ENCODE measurements at places on chromosomes 3 and 15.

DNA sequence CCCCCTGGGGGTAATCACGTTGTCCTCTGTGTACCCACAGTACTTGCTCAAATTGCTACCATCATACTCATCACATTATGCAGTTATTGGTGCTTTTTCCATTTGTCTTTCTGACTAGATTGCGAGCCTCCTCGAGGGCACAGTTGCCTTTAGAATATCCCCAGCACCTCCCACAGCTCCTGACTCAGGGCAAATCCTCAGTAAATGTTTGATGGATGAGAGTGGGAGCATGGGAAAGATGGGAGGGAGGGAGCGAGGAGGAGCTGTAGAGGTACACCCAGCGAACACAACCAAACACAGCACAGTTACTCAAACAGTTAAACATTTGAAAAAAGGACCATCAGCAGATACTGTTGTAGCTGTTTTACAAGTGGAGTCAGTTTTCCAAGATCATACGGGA is 27.9 kb downstream of the SIDT1 start:
- H3K36me3 ChIP-seq, result no peaks in the 10 kb centered on the region
- H3K4me1 ChIP-seq, result no peaks in the 10 kb centered on the region
- H3K27ac ChIP-seq, result no peak overlapping the region
- H3K4me3 ChIP-seq, result no peak overlapping the region
- DNase-seq, result no peak

DNA sequence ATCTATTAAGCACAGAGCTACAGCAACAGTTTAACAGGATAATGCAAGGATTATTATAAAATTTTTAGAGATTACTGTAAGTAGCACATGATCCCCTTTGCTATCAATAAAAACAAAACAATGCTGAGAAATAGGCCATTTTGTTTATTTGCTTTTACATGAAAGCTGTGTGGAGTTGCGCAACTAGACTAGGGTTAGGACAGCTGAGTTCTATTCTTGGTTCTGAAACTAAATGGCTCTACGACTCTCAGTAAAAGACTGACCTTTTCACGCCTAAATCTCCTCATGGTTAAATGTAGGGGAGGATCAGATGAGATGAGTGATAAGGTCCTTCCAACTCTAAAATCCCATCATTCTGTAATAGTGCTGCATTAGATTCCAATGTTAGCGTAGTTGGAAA is 25.0 kb downstream of the KCNMB2 start:
- no peaks in the 10 kb centered on the region for H3K27me3 ChIP-seq
- H3K27ac ChIP-seq, result no peak overlapping the region
- H3K4me3 ChIP-seq, result no peak overlapping the region
- H3K4me1 ChIP-seq, result no peaks in the 10 kb centered on the region
- H3K36me3 ChIP-seq, result no peaks in the 10 kb centered on the region

- H3K27ac ChIP-seq, result peak overlapping the region; percentile 51
- H3K4me3 ChIP-seq, result peak overlapping the region; percentile 62
- H3K4me1 ChIP-seq, result peaks cover 41% of the 10 kb centered on the region
- no peak for DNase-seq
- no peaks in the 10 kb centered on the region for H3K27me3 ChIP-seq
- no peaks in the 10 kb centered on the region for H3K36me3 ChIP-seq
Observed at GRCh38 chr3:195908694-195909581, 587 bp upstream of the TNK2 start.

DNA sequence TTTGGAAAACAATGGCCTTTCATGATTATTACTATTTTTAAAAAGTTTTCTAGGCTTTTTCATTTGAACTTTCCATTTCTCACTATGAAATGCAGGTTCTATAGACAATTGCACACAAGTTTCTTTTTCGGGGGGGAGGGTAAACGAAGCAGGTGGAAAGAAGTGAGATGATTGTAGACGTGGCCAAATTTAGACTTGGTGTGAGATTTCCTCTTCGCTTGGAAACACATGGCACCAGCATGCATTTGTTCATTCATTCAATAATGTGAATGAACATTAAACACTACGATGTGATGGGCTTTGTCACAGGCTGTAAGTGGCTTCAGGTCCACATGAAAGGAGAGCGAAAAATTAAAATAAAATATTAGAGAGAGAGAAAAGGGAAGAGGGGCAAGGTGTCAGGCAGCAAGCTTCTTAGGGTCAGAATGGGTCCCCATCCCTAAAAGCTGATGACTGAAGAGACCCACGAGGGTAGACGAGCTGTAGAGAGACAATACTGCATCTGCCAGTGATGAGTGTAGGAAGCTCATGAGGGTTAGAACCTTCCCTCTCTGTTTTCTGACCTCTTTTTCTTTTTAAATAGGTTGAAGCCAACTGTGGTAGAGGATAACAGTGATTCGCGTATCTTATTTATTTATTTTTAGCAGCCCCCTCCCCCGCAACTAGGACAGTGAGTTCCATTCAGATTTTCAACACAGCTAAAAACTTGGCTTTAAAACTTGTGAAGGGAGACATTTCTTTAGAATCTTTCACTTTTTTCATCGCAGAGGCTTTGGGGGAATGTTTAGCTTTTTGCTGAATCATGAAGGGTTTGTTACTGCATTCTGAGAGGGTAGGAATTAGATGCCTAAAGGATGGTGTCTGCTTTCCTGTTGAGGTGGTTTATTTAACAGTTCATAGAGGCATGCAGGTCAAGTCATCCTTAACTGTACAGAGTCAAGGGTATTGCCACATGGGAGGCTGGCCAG is 36.2 kb downstream of the GAP43 start:
- H3K4me3 ChIP-seq, result peak overlapping the region; percentile 84
- peak overlapping the region; percentile 97 for H3K27ac ChIP-seq
- no peak for DNase-seq
- H3K27me3 ChIP-seq, result no peaks in the 10 kb centered on the region
- peaks cover 8% of the 10 kb centered on the region for H3K4me1 ChIP-seq
- H3K36me3 ChIP-seq, result no peaks in the 10 kb centered on the region

DNA sequence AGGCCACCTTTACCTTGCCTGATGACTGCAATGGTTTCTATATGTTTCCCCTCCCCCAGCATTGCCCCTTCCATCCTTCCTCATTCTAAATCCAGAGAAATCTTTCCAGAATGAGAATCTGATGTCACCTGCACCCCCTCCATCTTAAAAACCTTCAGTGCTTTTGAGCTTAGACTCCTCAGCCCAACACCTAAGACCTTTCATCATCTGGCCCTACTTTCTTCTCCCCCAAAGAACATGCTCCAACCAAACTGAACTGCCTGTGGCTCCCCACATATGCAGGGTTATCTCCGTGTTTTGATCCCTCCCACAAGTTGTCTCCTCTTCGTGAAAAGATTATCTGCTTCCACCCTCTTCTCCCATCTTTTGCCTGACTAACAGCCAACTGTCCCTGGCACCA is 27.3 kb downstream of the RFTN1 start:
- no peaks in the 10 kb centered on the region for H3K27me3 ChIP-seq
- H3K4me3 ChIP-seq, result no peak overlapping the region
- peaks cover 48% of the 10 kb centered on the region for H3K4me1 ChIP-seq
- peaks cover 6% of the 10 kb centered on the region for H3K36me3 ChIP-seq
- DNase-seq, result no peak

GRCh38 chr15:29270976-29271375 is 1.4 kb upstream of the NSMCE3 start:
- DNase-seq, result no peak
- H3K36me3 ChIP-seq, result no peaks in the 10 kb centered on the region
- H3K4me1 ChIP-seq, result peaks cover 27% of the 10 kb centered on the region
- H3K27ac ChIP-seq, result peak overlapping the region; percentile 89
- no peaks in the 10 kb centered on the region for H3K27me3 ChIP-seq

DNA sequence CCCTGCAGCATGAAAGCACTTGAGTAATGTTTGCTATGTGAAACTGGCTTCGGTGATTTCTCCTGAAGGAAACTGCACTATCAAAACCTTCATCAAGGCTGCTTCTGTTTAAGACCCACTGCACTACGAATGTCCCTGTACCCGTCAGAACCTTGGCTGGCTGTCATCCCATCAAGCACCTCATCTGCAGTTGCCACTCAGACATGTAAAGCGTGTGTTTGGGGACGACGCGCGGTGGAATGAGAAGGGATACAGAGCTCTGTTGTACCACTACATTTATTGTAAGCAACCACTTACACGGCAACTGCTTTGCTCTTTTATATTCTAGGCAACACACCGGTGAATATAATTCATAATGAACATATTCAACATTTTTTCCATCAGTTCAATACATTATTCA is 147.6 kb downstream of the TIGIT start:
- H3K27me3 ChIP-seq, result no peaks in the 10 kb centered on the region
- H3K4me1 ChIP-seq, result peaks cover 5% of the 10 kb centered on the region
- H3K4me3 ChIP-seq, result no peak overlapping the region

- no peak overlapping the region for H3K27ac ChIP-seq
- no peak for DNase-seq
- no peaks in the 10 kb centered on the region for H3K27me3 ChIP-seq
- H3K36me3 ChIP-seq, result no peaks in the 10 kb centered on the region
- H3K4me3 ChIP-seq, result no peak overlapping the region
Observed at GRCh38 chr3:194103983-194104751, 31.8 kb upstream of the HES1 start.

GRCh38 chr15:74124759-74125158 is 5.6 kb upstream of the ISLR2 start:
- H3K4me3 ChIP-seq, result no peak overlapping the region
- no peak overlapping the region for H3K27ac ChIP-seq
- no peaks in the 10 kb centered on the region for H3K36me3 ChIP-seq
- peaks cover 69% of the 10 kb centered on the region for H3K27me3 ChIP-seq
- H3K4me1 ChIP-seq, result peaks cover 14% of the 10 kb centered on the region

DNA sequence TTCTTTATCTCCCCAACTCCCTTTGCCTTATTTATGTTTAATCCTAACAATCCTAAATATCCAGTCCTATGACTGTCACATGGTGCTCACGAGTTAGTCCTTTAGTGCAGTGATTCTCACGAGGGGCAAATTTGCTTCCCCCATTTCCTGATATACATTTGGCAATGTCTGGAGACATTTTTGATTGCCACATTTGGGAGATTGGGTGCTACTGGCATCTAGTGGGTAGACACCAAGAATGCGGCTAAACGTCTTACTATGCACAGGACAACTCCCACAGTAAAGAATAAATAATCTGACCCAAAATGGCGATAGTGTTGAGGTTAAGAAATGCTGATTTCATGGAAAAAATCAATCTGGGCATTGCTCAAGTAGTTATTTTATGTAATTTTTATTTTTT is 466.5 kb downstream of the ROBO2 start:
- H3K4me3 ChIP-seq, result no peak overlapping the region
- no peaks in the 10 kb centered on the region for H3K36me3 ChIP-seq
- no peak for DNase-seq
- H3K27me3 ChIP-seq, result no peaks in the 10 kb centered on the region
- no peaks in the 10 kb centered on the region for H3K4me1 ChIP-seq
- no peak overlapping the region for H3K27ac ChIP-seq

GRCh38 chr3:73658227-73658626 is 33.5 kb upstream of the PDZRN3 start:
- H3K4me3 ChIP-seq, result no peak overlapping the region
- DNase-seq, result no peak
- no peaks in the 10 kb centered on the region for H3K4me1 ChIP-seq
- no peaks in the 10 kb centered on the region for H3K36me3 ChIP-seq
- H3K27me3 ChIP-seq, result no peaks in the 10 kb centered on the region

GRCh38 chr3:121274411-121274810 is 271.4 kb downstream of the POLQ start:
- no peak overlapping the region for H3K27ac ChIP-seq
- H3K36me3 ChIP-seq, result no peaks in the 10 kb centered on the region
- no peak for DNase-seq

DNA sequence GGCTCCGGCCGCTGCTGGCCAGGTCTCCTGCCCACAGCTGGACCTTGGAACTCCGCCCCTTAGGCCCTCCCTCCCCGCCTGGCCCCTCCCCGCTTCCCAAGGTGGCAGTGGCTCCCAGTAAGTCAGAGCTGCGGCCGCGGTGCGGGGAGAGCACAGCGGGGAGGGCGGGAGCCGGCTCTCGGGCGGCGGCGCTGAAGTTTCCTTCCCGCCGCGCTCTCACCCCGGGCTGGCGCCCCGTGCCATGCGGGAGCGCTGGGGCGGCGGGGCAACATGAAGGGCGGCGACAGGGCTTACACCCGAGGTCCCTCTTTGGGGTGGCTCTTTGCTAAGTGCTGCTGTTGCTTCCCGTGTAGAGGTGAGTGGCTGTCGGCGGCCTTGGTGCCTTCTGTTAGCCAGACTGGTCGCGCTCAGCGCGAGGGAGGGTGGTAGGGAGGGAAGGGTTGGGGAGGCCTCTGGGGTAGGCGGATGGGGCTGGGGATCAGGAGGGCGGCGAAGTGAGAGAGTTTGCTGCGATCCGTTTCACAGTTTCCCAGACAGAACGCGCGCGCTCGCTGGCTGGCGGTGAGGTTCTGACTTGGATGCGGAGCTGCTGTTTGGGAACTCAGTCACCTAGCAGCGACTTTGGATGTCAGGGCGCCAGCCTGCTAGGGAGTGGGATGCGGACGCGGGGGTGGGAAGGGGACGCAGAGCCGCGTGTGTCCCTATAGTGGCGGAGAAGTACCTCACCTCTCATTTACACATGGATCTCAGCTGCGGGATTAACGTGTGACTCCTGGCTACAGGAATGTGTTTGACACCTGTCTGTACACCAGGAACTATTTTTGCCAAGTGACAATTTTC is 145.5 kb upstream of the UMPS start:
- H3K4me3 ChIP-seq, result peak overlapping the region; percentile 51
- H3K27ac ChIP-seq, result no peak overlapping the region
- no peaks in the 10 kb centered on the region for H3K27me3 ChIP-seq

DNA sequence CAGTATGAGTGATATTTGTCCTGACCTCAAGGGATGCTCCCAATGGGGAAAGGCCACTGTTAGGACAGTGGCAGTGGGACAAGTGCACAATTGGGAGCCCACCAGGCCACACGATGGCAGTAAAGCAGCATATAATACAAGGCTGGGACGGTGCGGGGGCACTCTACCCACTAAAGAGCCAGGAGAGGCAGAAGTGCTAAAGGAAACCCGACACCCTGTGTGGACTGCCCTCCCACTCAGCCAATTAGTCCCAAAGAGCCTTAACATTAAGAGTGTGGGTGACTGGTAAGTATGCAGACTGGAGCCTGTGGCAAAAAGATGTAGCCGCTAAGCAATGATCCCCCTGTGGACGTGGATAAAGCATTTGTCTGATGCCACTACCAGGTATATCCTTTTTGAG is 8.2 kb upstream of the ZNF589 start:
- no peak overlapping the region for H3K4me3 ChIP-seq
- no peaks in the 10 kb centered on the region for H3K27me3 ChIP-seq
- peak; percentile 87 for DNase-seq

GRCh38 chr3:77577264-77577663 is 537.4 kb downstream of the ROBO2 start:
- H3K27me3 ChIP-seq, result no peaks in the 10 kb centered on the region
- H3K4me3 ChIP-seq, result no peak overlapping the region
- no peaks in the 10 kb centered on the region for H3K4me1 ChIP-seq
- H3K36me3 ChIP-seq, result no peaks in the 10 kb centered on the region
- DNase-seq, result no peak

- H3K4me1 ChIP-seq, result peaks cover 55% of the 10 kb centered on the region
- DNase-seq, result no peak
- H3K4me3 ChIP-seq, result no peak overlapping the region
- H3K27ac ChIP-seq, result no peak overlapping the region
- peaks cover 33% of the 10 kb centered on the region for H3K36me3 ChIP-seq
Observed at GRCh38 chr15:78878356-78878755, 5.7 kb downstream of the MORF4L1 start.
